ENCODE measurements at places on chromosomes 4 and X.

DNA sequence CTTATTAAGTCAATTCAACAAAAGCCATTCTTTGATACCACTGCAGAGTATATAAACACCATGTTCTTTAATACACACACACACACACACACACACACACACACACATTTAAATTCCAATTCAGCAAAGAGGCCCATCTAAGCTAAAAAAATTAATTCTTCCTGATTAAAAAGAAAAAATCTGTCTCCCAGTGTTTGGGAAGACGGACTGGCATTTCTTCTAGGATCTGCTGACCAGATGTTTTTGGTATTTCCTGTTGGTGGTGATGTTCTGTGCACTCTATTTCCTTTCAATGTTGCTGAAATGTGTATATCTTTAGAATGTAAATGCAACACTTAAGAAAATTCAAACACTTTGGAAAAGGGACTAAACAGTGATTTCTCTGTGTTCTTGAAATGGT lies 243.8 kb downstream of the THOC2 start:
- DNase-seq = no peak

DNA sequence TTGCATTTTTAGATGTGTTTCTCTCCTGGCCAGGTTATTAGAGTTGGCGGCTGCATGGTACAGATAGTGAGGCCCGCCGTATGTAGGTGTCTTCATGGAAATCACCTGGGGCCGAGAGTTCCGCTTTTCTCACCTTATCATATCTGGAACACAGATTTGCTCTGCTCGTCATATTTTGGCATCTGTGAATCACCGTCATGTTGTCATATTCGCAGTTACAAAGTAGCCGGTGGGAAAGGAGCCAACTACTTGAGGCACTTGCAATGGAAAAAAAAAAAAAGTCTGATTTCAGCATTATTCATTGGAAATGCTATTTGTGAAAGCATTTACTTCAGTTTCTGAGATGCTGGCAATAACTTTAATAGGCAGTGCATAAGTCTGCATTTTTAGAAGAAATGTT lies 1715.2 kb upstream of the TENM3 start:
- DNase-seq = no peak

GRCh38 chr4:16573739-16574138 lies 324.7 kb downstream of the LDB2 start:
- no peak for DNase-seq

GRCh38 chr4:37825968-37826294 lies 555 bp upstream of the PGM2 start:
- DNase-seq = peak; percentile 14

DNA sequence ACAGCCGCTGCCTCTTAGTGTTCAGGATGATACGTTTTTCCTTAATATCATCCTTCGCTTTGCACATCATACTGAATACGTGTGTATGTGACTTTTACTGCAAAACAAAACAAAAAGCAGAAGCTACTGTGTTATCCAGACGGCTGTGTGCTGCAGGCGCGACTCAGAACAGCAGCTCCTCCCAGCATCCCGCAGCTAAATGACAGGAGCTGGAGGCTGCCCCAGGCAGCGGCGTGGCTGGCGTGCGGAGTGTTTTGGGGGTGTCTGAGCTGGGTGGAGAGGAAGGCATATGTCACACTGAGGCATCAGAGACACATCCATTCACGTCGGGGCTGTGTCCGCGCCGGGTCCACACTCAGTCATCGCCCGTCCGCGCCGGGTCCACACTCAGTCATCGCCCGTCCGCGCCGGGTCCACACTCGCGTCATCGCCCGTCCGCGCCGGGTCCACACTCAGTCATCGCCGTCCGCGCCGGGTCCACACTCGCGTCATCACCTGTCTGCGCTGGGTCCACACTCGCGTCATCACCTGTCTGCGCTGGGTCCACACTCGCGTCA lies 16.6 kb downstream of the PCGF3 start:
- no peak for DNase-seq

DNA sequence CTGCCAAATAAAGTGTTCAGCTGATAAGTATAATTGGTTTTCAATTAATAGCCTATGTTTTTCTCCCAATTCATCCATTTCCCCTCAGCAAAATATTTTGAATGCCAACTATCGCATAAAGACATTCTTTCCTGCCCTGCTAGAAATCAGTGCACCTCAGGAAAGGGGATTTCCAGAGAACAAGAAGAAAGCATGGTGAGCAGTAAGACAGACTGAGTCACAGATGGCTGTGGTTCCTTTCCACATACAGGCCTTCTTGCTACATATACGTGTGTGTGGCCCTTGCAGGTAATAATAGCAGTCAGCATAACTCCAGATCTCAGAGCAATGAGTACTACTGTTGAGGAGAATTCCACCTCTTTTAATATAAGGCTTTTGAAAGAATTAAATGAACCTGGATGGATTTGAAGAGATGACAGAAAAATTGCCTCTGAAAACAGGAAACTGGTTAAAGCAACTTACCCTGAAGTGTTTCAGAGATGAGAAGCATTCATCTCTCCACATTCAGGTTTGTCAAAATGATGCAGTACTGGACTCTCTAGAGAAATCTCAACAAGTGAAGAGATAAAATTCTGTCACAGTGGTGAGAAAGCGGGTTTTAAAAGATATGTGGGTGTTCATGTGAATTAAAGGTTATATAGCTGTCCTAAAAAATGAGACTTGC lies 13.6 kb downstream of the GASK1B start:
- no peak for DNase-seq

DNA sequence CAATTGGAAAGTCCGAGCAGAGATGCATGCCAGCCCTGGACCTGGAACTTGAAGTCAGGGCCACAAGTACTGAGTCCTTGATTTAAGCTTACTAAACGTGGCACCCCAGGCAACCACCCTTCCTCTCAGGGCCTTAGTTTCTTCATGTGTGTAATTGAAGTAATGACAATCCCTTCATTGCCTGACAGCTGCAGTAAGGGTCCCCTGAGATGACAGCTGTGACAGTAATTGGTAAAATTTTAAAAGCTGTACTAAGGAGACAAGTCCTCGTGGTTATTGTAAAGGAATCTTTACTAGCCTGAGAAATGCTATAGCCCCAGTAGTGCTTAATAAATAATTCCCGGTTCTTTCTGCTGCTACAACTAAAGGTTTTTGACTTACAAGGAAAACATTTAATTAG lies 175.1 kb upstream of the RADX start:
- DNase-seq = no peak

DNA sequence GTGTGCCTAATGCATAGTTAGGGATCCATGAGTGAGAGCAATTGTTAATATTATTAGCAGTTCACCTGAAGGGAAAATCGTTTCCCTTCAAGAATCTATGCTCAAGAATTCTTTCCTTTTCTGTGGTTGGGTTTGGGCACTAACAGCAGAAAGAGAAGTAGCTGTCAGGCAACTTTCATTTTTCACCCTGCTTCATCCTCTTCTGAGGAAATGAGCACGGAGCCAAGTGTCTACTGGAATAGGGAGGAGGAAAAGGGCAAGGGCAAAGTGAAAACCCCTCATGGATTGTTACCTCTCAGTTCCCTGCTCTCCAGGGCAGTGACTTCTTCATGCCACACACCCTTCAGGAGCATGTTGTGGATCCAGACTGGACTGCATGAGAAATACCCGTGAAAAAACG lies 2.6 kb upstream of the HPGDS start:
- DNase-seq = no peak

DNA sequence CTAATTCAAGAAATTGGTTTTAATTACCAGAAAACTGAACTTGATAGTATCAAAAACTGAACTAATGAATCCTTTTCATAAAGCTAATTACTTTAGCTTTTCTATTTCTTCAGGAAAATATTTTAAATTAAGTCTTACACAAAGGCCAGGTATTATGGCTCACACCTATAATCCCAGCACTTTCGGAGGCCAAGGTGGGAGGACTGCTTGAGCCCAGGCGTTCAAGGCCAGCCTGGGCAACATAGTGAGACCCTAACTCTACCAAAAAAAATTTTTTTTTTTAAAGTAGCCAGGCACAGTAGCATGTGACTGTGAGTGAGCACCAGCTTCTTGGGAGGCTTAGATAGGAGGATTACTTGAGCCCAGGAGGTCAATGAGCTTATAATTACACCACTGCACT lies 19.1 kb downstream of the CNOT6L start:
- DNase-seq = no peak

- peak; percentile 5 for DNase-seq
These were observed 2184.4 kb upstream of the TENM3 start for GRCh38 chr4:180058691-180059215.

- no peak for DNase-seq
These were observed 7.9 kb downstream of the MBTPS2 start for GRCh38 chrX:21847342-21847741.

DNA sequence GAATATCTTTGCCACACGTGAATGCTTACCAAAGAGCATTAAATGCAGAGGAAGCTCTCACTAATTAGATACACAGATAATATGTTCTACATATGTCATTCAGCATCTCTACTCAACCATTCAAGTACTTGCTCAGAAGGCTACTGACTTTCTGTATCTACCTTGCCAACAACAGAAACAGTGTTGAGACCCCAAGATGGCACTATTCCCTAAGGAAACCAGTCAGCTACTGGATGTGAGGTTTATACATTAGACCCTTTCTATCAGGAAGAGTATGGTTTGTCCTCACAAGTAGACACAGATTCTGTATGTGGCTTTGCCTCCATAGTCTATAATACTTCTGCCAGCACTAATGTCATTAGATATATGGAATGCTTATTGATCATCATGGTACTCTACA lies 443.9 kb upstream of the INTU start:
- no peak for DNase-seq

DNA sequence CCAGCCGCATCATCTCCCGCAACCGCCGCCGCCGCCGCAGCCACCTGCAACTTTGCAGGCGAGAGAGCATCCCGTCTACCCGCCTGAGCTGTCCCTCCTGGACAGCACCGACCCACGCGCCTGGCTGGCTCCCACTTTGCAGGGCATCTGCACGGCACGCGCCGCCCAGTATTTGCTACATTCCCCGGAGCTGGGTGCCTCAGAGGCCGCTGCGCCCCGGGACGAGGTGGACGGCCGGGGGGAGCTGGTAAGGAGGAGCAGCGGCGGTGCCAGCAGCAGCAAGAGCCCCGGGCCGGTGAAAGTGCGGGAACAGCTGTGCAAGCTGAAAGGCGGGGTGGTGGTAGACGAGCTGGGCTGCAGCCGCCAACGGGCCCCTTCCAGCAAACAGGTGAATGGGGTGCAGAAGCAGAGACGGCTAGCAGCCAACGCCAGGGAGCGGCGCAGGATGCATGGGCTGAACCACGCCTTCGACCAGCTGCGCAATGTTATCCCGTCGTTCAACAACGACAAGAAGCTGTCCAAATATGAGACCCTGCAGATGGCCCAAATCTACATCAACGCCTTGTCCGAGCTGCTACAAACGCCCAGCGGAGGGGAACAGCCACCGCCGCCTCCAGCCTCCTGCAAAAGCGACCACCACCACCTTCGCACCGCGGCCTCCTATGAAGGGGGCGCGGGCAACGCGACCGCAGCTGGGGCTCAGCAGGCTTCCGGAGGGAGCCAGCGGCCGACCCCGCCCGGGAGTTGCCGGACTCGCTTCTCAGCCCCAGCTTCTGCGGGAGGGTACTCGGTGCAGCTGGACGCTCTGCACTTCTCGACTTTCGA lies 654 bp downstream of the ATOH1 start:
- DNase-seq = peak; percentile 5

DNA sequence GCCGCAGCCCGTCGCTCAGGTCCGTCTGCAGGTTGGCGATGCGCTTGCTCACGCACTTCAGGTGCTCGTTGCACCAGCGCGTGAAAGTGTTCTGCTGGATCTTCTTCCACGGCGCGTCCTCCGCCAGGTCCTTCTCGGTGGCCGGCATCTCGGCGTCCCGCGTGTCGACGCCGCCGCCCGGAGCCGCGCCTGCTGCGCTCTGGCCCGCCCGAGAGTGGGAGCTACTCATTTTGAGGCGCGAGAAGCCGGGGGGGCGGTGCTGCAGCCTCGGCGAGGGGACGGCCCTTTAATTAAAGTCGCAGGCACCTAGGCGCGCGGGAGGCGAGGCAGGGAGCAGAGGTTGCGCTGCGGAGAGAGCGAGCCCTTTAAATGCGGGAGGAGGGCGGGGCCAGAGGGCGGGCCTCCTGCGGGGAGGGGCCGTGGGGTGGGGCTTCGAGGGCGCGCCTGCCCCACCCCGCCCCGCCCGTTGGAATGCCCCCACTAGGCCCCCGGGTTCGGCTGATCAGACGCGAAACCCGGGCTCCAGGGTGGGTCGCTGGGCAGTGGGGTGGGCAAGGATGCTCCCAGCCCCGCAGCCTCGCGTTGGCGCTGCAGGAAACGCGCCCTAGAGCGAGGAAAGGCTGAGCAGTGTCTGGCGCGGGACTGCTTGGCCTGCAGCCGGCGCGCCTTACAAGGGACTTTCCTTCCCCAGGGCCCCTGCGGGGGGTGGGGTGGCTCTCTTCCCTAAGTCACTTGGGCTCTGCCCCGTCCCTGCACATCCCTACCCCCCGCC lies 3.2 kb downstream of the FLNA start:
- peak; percentile 92 for DNase-seq

GRCh38 chrX:133362538-133362937 lies 52.8 kb downstream of the GPC4 start:
- no peak for DNase-seq

DNA sequence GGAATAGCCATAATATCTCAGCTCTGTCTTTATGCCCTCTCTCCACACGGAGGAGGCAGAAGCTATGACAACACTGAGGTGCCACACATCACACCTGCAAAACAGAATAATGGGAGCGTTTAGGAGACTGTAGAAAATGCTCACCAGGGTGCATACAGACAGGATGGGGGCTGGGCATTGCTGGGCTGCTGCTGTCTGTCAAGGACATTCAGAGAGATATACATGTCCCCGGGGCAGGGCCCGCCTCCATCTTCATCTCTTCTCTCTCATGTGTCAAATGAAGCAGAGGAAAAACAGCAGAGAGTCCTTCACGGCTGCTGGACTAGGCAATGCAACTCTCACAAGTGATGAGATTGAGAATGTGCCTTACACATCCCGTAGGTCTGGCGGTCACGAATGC lies 65.3 kb upstream of the DHRSX start:
- no peak for DNase-seq

DNA sequence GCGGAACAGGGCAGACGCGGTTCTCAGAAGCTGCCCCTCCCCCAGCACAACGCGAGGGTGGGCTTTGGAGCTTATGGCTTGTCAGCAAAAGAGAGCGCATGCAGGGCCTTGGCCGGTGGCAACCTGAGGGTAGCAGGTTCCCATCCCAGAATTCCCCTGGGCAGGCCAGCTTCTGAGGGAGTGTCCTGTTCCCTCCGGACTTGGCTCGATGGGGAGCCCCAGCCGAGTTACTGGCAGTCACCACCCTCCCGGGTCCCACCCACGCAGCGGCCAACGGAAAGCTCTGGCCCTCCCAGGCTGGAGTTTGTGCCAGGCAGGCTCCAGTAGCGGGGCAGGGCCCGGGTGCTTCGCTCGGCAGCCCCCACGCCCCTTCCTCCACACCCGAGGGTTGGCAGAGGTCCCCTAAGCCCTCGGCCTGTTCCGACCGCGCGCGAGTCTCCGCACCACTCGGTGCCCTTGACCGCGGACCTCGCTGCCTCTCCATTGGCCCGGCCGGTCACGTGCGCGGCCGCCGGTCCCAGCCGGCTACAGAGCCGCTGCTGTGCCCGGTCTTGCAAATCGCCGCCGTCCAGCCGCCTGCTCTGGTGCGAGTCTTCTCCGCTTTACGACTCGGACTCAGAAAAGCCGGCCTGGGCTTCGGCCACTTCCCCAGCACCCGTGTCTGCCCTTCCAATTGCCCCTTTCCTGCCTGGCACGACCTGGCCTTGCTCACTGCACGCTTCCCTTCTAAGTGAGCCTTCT lies 20.9 kb upstream of the MTM1 start:
- peak; percentile 28 for DNase-seq

- no peak for DNase-seq
These were observed 110.4 kb downstream of the NHS start for GRCh38 chrX:17485391-17485790.

GRCh38 chr4:175818406-175818805 lies 6.3 kb upstream of the GPM6A start:
- no peak for DNase-seq

GRCh38 chr4:99161373-99162099 lies 17.4 kb upstream of the ADH4 start:
- DNase-seq = no peak

All from stimulated activated naive CD8-positive, alpha-beta T cell treated with anti-CD3 and anti-CD28 coated beads, Interleukin-15, Interleukin-2, amounts not matched to agents 100 U/mL and 50 U/mL, for 24 hours (primary cell).